ENCODE measurements at places on chromosomes 6 and 20.

DNA sequence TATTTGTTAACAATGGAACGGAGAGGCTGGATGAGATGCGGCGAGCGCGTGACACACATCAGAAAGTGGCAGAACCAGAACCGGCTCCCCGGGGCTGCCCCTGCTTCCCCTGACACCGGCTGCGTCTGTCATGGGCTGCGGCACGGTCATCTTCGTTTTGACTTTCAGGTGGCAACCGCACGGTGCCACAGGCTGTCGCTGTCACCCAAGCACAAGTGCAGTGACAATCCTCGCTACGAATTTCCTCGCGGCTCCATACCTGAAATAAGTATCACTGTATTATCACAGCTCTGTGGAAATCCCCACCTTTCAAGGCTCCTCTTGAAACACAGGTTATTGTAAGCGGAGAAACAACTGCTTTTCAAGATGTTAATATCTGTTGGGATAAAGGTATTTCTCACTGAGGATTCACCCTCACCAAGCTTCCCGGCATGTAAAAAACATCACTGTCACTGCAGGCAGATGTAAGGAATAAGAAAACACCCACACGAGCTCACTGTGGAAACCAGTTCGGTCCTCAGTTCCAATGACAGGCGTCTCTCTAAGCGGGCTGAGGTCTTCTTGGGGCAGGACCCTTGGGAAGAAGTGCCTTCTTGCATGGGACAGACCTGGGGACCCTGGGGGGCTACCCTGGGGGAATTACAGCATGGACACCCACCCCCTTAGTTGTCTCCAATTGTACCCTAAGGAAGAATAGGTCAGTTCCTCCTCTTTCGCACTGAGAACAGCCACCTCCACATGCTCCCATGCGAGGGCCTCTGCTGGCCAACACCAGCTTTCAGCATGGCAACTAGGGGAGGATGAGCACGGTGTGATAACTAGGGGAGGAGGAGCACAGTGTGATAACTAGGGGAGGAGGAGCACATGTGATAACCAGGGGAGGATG lies 86.3 kb downstream of the DACT2 start:
- DNase-seq = no peak

GRCh38 chr6:135651964-135652755 lies 154.6 kb upstream of the AHI1 start:
- no peak for DNase-seq

- no peak for DNase-seq
These were observed 342.8 kb downstream of the FOXA2 start for GRCh38 chr20:22241609-22242008.

DNA sequence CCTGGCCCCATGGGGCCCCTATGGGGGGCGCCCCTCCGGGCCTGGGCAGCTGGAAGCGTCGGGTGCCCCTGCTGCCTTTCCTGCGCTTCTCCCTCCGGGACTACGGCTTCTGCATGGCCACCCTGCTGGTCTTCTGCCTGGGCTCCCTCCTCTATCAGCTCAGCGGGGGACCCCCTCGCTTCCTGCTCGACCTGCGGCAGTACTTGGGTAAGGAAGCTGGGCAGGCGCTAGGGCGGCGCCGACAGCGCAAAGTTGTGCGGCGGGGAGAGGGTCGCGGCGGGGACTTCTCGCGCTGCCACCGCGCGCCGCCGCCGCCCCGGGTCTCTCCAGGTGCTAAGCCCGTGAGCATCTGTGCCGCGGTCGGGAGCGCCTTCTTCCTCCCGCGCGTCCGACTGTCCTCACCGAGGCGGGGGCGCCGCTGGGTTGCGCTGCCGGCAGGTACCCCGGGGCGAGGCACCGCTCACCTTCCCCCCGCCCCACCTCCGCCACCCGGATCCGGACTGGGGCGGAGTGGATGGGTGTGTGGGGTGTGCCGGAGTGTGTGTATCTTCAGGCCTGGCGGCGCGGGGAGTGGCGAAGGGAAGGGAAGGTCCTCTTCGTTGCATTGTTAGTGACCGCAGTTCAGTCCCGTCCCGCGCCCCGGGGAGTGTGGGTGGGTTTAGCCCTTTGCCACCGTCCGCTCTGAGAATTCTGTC lies 788 bp downstream of the UST start:
- DNase-seq = peak; percentile 68

- DNase-seq = no peak
These were observed 452.1 kb downstream of the GRIK2 start for GRCh38 chr6:101845621-101846020.

DNA sequence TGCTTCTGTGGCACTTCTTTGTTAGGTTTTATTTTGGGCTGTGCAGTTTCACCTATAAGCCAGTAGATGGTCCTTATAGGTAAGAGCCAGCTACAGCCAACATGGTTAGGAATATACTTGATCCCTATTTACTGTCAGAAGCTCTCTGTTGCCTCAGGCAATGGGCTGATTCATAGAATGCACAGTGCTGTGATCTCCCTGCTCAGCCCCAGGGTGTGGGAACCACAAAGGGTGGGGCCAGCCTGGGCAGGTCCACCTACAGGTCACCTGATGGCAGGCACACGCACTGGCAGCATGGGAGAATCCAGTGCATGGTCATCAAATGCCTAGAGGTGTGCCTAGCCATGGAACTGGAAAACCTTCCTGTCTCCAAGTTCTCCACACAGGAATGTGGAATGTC lies 191.9 kb downstream of the MOXD1 start:
- DNase-seq = no peak

DNA sequence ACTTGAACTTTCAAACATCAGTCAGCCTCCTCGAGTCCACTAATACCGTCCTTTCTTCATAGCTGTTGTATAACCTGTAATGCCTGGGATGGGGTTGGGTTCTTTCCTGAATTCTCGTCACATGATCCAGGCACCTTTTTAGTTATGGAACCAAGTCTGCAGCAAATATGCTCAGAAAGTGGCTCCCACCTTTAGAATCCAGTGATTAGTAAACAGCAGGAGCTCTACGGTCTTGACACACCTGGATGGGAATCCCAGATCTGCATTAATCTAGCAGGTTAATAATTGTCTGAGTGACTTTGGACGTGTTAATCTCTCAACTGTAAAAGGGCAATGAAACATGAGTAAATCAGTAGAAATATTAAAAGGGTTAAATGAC lies 729 bp upstream of the ZHX3 start:
- DNase-seq = no peak

- DNase-seq = no peak
These were observed 24.6 kb upstream of the SERPINB1 start for GRCh38 chr6:2866171-2866846.

DNA sequence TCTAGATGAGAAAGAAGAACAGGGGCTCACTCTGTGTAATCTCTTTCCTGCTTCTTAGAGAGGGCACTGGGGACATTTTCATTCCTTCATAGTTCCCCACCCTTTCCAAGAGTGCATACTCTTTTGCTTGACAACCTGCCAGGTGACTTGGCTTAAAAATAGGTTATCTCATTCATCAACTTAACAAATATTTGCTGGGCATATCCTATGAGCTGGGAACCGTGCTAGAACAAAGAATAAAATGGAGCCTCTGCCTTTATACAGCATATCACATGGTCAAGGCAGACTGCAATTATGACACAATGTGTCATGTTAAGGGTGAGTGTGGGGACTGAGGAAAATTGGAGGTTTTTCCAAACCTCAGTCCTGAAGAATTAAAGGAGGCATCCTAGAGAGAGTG lies 209.8 kb upstream of the FOXA2 start:
- DNase-seq = no peak

DNA sequence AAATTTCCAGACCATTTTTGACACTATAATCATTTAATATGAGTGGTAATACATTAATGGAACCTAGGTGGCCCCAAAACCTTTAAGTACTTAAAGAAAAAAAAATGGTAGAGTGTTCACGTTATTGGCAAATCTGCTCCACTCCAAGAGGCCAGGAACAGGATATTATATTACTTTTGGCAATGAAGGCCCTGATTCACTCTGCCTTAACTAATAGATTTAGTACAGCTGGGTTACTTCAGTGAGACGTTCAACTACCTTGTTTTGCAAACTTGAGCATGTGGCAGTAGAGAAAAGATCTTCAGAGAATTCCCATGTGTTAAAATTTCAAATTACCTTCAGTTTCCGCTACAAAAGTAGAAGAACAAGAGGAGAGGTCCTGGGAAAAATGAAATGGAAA lies 12.8 kb downstream of the ADNP start:
- DNase-seq = no peak

DNA sequence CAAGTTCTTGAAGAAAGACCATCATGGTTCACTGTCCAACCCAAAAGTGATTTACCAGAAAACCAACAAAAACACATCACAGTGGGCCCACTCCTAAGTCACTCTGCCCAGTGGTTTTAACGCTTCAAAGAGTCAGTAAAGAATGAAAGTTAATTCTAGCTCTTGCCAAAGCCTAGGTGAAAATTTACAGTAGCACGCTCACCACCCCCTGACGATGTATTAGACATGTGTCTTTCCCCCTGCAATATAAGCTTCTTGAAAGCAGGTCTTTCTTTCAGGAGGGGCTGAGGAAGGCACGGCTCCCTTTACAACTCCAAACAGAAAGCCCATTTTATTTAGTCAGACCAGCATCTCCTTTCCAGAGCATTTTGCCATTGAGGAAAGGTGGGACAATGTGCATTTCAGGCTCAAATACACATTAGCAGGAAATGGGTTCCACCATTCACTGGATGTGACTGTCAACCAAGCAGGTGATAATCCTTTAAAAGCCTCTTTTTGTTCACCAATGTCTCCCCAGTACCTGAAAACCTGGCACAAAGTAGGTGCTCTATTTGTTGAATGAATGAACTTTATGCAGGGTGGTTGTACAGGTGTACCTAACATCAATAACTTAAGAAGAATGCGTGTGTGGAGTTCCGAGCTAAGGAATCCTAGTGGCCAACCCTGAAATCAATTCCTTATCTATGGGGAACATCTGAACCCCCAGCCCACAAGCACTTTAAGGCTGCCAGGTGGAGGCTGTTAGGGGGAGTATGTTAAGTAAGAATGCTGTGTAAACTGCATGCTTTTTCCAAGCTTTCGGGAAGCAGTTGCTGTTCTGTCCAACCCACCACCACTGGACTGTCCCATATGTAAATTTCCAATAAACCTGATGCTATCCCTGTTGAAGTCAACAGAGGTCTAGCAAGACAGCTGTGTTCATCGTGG lies 11.4 kb downstream of the EZR start:
- no peak for DNase-seq

- no peak for DNase-seq
These were observed 30.2 kb upstream of the AAR2 start for GRCh38 chr20:36206068-36206467.

DNA sequence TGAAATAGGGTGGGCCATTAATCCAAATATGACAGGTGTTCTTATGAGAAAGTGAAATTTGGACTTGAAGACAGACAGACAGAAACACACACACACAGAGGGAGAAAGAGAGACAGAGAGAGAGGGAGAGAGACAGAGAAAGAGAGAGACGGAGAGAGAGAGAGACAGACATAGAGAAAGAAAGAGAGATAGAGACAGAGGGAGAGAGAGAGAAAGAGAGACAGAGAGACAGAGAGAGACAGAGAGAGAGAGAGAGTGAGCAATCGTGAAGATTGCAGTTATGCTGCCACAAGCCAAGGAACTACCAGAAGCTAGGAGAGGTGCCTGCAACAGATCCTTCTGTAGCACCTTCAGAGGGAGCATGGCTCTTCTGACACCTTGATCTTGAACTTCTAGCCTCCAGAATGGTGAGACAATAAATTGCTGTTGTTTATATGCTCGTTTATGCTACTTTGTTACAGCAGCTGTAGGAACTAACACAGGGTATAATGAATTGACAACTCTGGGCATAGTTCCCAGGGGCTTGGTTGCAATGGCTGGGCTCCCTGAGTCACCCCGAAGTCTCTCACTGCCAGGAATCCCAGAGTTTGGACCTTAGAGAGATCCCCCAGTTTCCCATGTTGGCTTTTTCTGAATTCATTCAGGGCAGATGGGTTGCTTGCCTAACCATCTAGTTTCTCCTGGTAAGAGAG lies 44.7 kb upstream of the ECI2 start:
- no peak for DNase-seq

DNA sequence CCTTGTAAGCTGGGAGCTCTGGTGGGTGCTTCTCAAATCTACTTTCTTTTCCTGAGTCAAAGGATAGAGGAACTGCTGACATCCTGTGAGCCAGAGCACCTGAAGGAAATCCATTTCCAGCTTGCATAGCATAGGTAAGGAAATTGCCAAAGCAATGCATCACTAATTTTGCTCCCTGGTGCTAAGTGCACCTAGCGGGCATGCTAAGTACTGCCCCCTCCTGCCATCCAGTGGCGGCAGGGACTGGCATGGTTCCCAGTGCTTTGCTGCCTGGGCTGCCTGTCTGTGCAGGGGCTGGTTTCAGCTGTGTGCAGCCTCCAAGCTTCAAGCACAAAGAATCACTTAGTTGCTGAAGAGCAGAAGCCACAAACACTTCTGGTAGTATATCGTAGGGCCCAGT lies 63.9 kb downstream of the FARS2 start:
- DNase-seq = no peak

DNA sequence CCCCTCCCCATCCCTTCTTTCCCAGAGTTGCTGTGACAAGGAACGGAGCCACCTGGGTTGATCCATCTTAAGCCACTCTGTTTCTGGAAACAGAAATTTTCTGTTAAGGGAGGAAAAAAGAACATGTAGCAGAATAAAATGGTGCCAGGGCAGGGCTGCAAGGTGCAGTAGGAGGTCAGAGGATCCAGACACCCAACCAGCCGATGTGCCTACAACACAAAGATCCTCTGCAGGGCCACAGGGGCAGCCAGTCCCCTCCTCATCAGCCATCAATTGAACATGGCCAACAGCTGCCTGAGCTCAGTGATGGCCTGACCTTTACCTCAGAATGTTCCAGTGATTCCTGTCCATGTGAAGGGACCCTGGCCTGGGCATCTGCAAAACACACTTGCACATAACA lies 11.9 kb downstream of the MDFI start:
- DNase-seq = no peak

- no peak for DNase-seq
These were observed 19.2 kb upstream of the GLP1R start for GRCh38 chr6:39029156-39030011.

DNA sequence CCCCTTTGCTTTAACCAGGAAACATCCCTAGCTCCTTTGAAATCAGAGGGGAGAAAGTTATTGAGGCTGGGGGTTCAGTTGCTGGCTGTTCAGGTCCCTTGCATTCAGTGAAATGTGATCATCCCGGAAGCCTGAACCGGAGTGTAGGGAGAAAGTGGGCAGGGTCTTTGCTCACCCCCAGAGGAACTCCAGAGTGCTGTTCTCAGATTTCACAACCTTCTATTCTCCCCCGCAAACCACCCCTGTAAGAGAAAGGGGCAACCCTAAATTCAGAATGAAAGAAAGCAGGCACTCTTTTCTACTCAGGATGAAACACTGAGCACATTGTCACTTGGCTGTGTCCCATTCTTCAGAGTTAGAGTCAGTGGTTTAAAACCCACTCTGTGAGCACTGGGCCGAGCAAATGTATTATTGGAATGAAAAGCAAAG lies 139.8 kb downstream of the KHDC1L start:
- no peak for DNase-seq

Data from central memory CD4-positive, alpha-beta T cell (primary cell).